Bladder microvascular endothelial cell (primary cell): ENCODE measurements at places on chromosomes 16 and 17. TPM values are rescaled to one million over a fixed set of nuclear protein-coding genes. Genes with fewer than 3 reads are reported as not detected.

The DNASE1L2 gene
- total RNA-seq: 0.32 and 0.63 TPM in 2 replicates

The TMEM238L gene
- total RNA-seq: not detected in 2 replicates

The SLC16A11 gene
- total RNA-seq: 0.44 and 0.49 TPM in 2 replicates

The RSKR gene
- total RNA-seq: 3.7 and 9.4 TPM in 2 replicates

The COQ7 gene
- total RNA-seq: 16.5 and 28.1 TPM in 2 replicates

The KCNJ2 gene
- total RNA-seq: 7.7 and 15.1 TPM in 2 replicates

The TAT gene
- not detected in 2 replicates for total RNA-seq

The TOM1L2 gene
- total RNA-seq: 11.8 and 30.0 TPM in 2 replicates

The RNF43 gene
- total RNA-seq: not detected in 2 replicates

The HS3ST4 gene
- total RNA-seq: not detected in 2 replicates

The TK2 gene
- total RNA-seq: 22.2 and 28.1 TPM in 2 replicates

The SLC35G6 gene
- total RNA-seq: not detected in 2 replicates

The GPR142 gene
- 0.16 and 0.19 TPM in 2 replicates for total RNA-seq

The SMIM5 gene
- total RNA-seq: not detected in 2 replicates

The TMIGD1 gene
- total RNA-seq: not detected in 2 replicates

The ENKD1 gene
- 14.3 and 14.9 TPM in 2 replicates for total RNA-seq

The ITPRIPL2 gene
- 21.0 and 32.5 TPM in 2 replicates for total RNA-seq

The CRYM gene
- not detected in 2 replicates for total RNA-seq

The MYH11 gene
- total RNA-seq: 0.32 TPM in 1 of 2 replicates, not detected in the other

The INPP5K gene
- total RNA-seq: 45.9 and 58.3 TPM in 2 replicates

The KCNJ18 gene
- total RNA-seq: not detected in 2 replicates

The ZSCAN10 gene
- not detected in 2 replicates for total RNA-seq

The ASGR1 gene
- total RNA-seq: 10.5 and 15.1 TPM in 2 replicates
